Nephron progenitor cell (in vitro differentiated cells): ENCODE measurements at places on chromosomes 1 and 21.

GRCh38 chr1:15336866-15337265 is 72.8 kb upstream of the EFHD2 start:
- DNase-seq = no peak

DNA sequence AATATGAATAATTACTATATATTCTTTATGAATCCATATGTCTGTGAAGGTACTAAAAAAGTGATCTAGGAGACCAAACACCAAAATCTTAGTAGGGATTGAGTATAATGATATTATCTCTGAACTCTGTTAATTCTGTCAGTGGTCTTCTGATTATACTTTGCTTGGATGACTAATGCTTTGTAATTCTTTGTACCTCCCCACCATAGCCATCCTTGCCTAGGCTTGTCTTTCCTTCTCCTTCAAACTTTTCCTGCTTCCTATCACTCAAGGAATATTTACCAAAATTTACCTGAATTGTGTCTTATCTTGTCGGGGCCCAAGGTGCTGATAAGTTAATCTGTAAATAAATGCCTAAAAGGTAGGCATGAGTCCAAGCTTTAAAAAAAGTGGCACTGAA is 845 bp upstream of the RGS5 start:
- DNase-seq = no peak

- no peak for DNase-seq
These were observed 319.4 kb downstream of the PTBP2 start for GRCh38 chr1:97041026-97041425.

GRCh38 chr1:96989302-96989701 is 267.7 kb downstream of the PTBP2 start:
- DNase-seq = no peak
